ENCODE measurements at places on chromosomes 5 and 9.

DNA sequence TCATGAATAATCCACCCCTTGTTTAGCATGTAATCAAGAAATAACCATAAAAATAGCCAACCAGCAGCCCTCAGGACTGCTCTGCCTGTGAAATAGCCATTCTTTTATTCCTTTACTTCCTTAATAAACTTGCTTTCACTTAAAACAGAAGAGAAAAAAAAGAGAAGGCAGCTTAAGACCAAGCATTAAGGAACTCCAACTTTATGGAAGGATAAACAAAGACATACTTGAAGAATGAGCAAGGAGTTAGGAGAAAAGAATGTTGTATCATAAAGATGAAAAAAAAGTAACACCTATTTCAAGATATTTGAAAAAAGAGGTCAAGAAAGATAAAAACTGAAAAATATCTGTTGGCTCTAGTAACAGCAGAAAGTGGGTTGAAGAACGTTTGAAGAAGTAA is 107.6 kb downstream of the RNF180 start:
- DNase-seq = no peak

DNA sequence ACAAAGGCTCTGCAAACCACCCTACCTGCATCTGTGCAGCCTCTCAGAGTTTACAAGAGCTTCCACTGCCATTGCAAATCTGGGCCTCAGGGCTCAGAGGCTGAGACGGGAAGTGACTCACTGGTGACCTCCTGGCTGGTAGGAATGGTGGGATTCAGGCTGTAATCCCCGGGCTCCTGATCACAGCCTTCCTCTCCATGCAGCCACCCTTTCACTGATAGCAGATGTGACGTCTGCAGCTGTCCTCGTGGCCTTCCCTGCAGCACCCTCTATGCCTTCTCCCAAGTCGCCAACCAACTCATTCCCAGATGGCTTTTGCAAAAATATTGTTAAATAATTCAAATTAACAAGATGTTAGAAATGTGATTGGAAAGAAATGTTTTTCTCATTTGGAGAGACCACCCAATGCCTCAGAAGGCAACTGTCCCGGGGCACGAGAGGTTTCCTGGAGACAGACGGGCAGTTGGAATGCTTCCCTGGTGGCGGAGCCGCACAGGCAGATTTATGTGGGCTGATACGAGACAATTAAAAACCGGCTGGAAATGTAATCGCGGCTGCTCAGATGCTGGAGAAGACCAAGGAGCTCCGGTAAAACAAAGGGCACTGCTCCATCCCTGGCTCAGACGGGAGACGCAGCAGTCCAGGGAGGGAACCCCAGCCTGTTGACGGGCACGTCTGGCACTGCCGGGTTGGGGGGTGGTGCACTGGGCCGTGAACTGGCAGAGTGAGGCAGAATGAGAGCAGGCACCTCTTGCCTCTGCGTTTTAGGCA is 34.4 kb upstream of the SLC25A51 start:
- peak; percentile 88 for DNase-seq

- no peak for DNase-seq
These were observed 9.3 kb downstream of the NINJ1 start for GRCh38 chr9:93124793-93125192.

GRCh38 chr5:31186672-31187267 is 6.7 kb upstream of the CDH6 start:
- DNase-seq = peak; percentile 37

DNA sequence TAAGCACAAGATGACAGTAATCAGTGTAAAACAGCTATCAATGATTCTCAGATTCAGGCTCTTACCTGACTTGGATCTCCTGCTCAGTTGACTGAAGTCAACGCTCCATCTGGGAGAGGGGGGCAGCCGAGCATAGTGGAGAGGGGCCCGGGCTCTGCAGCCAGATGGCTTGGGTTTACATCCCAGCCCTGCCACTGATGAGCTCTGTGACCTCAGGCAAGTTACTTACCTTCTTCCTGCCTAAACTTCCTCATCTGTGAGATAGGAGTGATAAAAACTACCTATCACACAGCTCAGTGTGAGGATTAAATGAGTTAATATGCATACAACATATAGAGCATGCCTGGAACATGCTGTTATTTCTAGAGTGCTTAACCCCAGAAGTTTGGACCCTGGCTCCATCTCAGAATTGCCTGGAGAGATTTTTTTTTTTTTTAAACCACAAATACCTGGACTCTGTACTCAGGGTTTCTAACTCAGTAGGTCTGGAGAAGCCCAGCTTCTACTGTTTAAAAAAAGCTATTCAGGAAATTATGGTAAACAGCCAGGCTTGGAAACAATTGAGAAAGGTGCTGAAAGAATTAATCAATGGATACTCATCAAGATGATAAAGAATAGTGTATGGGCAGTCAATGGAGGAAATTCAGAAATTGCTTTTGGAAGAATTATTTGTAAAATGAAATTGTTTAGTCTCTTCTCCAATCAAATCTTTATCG is 72.2 kb downstream of the ANKRD55 start:
- DNase-seq = no peak

DNA sequence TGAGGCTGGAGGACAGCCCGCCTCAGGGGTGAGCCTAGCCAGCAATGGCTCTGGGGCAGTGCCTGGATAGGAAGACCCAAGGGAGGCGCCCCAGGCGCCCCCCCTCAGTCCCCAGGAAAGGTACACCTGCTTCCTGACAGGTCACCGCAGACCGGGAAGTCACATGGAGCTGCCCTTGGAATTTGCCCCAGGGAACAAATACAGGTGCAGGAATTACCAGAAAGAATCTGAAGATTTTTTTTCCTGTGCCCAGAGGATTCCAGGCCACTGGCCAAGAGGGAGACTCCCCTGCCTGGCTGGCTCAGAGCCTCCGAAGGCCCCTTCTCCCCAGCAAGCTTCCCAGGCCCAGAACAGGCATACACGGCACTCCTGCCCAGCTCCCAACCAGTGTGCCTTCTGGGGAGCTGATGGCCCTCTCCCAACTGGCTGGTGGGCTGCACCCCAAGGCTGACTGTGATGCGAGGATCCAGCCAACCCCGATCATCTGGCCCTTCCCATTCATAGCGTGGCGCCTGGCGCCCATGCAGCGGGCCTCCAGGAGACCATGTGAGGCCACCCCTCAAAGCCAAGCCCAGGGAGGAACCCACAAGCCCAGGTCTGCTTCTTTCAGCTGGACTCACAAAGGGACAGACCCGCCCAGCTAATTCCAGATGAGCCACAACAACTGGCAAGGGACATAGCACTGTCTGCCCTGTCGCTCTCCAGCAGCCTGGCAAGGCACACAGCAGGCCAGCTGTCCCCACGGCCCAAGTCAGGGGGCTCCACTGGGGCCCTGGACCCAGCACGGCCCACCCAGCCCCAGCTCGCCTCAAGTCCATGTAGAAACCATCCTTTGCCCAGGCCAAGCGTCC is 2.3 kb downstream of the TPRN start:
- DNase-seq = no peak

DNA sequence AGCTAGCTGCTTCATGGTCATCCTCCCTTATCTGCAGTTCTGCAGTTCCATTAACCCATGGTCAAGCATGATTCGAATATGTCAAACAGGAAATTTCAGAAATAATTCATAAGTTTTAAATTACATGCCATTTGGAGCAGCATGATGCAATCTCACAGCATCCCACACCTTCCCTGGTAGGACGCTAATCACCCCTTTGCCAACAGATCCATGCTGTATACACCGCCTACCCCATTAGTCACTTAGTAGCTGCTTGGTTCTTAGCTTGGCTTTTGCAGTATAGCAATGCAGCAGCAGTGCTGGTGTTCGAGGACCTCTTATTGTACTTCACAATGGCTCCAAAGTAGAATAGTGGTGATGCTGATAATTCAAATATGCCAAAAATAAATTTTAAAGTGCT is 739.7 kb upstream of the CDH9 start:
- no peak for DNase-seq

GRCh38 chr9:112997236-112997941 is 14.6 kb downstream of the ZNF883 start:
- no peak for DNase-seq

GRCh38 chr5:120655828-120656435 is 191.8 kb downstream of the PRR16 start:
- DNase-seq = peak; percentile 57
